GM10248 (cell line): ENCODE measurements at places on chromosomes 1 and 21.

DNA sequence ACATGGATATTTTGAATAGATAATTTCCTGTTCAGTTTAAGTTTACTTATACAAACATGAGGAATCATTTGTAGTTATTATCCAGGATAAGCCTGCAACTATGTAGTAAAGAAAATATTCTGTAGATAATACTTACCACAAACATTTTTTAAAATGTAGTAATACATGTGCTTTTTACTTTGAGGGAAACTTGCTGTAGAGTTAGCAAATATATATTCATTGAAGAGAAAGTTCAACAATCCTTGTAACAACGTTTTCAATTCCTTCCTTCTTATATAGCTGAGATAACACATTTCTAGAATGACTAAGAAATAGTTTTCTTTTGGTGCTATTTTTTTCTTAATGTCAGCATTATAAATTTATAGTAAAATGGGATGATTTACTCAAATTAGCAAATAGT lies 664.6 kb upstream of the ADAMTS5 start:
- DNase-seq: no peak

- DNase-seq: peak; percentile 40
Observed at GRCh38 chr1:204461331-204462228, 33.0 kb downstream of the PIK3C2B start.

DNA sequence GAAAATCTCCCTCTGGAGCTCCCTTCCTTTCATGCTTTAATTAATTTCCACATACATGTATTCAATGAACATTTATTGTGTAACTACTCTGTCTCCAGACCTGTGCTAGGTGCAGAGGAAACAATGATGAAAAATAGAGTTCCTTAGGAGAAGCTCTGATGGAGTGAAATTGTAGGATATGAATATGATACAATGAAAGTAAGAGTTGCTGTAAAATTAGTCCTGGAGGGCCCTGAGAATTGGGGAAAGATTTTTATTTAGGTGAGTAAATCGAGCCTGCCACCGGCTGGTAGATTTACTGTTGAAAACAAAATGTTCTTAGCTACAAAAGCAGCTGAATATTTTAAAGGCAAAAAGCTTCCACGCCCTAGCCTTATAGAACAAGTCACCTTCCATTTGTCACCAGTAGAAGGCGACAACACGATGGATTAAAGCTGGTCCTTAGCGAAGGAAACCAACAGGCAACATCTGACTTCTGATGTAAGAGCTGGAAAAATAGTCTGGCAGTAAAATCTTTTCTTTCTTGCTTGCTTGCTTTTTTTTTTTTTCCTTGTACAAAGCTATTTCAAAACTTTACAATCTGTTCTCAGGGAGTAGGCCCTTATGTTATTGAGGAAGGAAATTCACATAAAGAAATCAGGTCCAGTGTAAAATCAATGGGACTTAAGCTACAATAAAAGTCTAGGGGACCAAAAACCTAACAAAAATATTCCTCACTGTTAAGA lies 82.0 kb upstream of the ROR1 start:
- DNase-seq: peak; percentile 60

DNA sequence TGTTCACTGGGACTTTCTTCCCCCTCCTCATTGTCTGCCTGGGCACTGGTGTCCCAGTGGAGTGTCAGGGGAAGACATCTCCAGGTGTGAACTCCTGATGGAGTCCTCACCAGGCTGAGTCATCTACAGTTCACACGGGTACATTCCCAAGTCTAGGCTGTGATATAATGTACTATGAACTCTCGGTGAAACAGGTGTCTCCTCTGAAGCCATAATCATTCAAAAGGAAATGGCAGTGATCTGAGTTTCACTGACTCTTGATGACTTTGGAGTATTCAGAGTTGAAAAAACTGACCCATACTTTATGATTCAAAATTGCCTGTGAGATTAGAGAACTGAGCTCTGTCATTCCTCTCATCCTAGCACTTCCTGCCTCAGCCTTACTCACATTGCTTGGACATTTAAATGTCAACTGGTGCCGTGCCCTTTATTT lies 9.1 kb downstream of the LAMC2 start:
- no peak for DNase-seq

DNA sequence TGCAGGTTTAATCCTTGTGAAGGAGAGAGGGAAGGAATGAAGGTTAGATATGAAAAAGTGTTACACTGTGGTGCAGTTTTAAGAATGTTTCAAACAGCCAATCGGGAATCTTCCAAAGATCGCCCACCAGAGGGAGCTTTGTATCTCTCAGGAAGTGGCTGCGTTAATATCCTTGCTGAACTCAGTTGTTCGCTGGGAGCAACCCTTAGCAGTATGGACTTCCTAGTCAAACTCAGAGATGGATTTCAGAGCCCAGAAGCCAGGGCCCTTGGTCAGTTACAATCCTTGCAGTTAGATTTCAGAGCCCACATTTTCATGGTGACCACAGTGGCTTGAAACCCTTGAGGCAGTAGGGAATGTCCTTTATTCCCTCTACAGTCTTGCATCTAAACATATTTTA lies 136.2 kb downstream of the NTNG1 start:
- no peak for DNase-seq

GRCh38 chr1:240991230-240991629 lies 365.8 kb downstream of the RGS7 start:
- no peak for DNase-seq

GRCh38 chr1:58434607-58435006 lies 111.9 kb downstream of the OMA1 start:
- DNase-seq: no peak

DNA sequence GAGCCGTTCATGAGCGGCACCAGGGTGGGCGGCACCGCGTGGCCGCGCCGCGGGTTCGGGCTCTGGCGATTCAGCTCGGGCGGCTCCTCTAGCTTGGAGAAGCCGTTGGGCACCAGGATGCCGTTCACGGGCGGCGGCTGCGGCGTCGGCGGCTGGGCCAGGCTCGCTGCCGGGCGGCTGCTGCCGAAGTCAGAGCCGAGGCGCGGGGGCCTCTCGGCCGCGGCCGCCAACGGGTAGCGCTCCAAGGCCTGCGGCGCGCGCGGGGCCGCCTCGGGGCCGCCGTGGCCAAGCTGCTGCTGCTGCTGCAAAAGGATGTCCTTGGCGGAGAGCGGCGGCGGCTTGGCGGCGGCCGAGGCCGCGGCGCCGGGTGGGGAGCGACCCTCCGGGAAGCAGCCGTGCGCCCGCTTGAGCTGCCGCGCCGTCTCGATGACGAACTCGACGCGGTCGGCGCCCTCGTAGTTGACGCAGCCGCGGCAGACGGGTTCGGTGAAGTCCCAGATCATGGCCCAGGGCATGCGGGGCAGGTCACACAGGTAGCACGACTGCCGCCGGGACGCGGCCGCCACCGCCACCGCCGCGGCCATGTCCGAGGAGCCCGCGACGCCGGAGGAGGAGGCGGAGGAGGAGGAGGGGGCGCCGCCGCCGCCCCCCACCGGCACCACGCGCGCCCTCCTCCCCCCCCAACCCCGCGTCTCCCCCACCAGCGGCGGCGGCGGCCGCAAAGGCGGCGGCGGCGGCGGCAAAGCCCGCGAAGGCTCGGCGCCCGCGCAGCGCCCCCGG lies 877 bp downstream of the IRF2BP2 start:
- peak; percentile 41 for DNase-seq

DNA sequence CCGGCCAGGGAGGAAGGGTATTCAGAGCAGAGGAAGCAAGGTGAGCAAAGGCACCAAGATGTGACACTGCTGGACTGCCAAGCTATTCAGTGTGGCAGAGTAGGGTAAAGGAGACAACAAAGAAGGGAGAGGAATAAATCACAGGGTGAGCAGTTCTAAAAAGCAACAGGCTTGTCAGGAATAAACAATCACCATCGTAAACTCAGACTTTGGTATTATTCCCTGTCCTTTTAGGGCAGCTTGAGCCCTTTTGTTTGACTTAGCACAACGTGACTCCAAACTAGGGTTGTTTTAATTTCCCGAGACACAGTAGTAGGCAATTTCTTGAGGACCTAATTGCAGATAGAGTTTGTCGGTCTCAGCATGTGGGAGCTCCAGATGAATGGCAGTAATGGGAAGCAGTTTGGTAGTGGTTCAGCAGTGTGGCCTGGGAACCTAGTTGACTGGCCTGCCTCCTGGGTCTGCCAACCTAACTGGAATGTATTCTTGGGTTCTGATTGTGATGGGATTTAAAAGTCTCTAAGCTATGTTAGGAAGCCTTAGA lies 4.3 kb downstream of the CR1L start:
- DNase-seq: no peak

- no peak for DNase-seq
Observed at GRCh38 chr1:16461681-16462080, 21.2 kb downstream of the NECAP2 start.

DNA sequence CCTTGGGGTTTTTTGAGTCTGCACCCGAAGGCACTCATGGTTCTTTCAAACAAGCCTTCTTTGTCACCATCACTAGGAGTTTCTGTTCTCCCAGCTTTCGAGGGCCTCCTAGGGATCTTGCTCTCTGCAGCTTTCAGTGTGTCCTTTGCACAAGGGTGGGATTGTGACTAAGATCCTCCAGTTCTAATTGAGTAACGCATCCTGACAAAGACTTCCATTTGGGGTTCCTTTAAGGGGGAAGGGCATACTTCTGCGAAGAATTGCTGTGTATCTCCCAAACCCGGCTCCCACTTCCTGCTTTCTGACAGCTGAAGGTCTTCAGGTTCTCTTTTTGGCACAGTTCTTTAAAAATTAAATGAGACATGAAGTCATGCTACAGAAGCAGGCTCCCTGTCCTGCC lies 139.4 kb downstream of the EDEM3 start:
- no peak for DNase-seq

DNA sequence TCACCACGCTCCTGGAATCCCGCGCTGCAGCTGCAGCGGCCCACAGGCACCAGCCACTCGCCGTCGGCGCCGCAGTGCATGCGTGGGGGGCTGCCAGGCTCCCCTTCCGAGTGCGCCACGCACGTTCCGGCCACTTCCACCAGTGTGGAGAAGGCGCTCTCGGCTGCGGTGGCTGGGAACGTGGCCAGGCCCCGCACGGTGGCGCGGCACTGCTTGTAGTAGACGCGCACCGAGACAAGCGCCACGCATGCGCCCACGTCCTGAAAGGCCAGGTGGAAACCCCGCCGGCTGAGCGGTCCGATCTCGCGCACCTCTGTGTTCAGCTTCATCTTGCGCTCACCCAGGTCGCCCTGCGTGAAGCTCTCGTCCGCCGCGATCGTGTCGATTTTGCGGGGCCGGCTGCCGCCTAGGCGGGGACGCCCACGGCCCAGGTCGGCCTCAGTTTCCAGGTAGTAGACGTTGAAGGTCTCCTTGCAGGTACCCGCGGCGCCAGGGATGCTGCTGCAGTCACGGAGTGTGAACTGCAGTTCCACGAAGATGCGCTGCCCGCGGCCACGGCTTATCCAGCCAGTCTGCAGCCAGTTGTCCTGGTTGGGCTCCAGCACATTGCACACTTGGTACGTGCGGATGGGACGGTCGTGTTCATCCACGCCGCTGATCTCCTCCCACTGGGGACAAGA lies 3.4 kb downstream of the EPHA10 start:
- no peak for DNase-seq

GRCh38 chr1:62178372-62178771 lies 16.3 kb upstream of the L1TD1 start:
- no peak for DNase-seq

DNA sequence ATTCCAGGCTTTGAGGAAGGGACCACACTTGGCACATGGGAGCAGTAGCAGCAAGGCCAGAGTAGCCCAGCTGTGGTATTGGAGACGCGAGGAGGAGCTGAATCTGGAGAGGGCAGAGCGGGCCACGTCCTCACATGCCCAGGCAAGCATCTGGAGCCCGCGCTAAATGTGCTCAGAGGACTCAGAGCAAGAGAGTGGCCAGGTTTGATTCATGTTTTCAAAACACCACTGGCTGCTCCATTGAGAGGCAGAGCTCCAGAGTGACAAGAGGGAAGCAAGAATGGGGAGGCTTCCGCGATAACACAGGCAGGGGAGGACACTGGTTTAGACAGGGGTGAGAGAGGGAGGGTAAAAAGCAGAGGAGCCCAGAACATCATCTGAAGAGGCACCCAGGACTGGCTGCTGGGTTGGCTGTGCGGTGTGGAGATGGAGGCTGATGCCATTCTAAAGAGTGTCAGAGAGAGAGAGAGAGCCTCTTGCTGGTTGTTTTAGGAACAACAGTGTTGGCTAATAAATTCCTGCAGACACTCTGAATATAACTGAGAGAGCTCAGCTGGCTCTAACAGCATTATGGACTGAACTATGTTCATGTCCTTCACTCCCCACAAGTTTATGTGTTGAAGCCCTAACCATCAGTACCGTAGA lies 32.3 kb downstream of the RCAN1 start:
- DNase-seq: peak; percentile 64

GRCh38 chr1:203204756-203205155 lies 18.3 kb upstream of the CHI3L1 start:
- DNase-seq: no peak

- no peak for DNase-seq
Observed at GRCh38 chr1:93322349-93322748, 23.4 kb upstream of the DR1 start.

- DNase-seq: no peak
Observed at GRCh38 chr1:177128665-177129281, 35.7 kb downstream of the ASTN1 start.

- no peak for DNase-seq
Observed at GRCh38 chr1:87685311-87686135, 356.8 kb downstream of the LMO4 start.

GRCh38 chr1:203308328-203308922 lies 3.1 kb downstream of the BTG2 start:
- no peak for DNase-seq

GRCh38 chr1:67524143-67525052 lies 94.2 kb upstream of the SERBP1 start:
- no peak for DNase-seq

- no peak for DNase-seq
Observed at GRCh38 chr1:54804471-54805132, 3.5 kb upstream of the TTC22 start.

DNA sequence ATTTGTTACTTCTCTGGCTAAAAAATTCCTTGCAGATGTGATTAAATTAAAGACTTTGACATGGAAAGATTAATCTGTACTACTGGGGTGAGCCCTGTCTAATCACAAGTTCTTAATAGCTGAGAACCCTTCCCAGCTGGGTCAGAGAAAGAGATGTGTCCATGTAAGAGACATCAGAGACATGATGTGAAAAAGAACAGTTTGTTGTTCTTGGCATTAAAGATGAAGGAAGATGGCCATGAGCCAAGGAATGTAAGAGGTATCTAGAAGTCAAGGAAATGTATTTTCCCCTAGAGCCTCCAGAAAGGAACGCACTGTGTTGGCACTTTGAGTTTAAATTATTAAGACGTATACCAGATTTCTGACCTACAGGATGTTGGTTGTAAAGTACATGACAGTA lies 1271.5 kb upstream of the PRMT6 start:
- no peak for DNase-seq

DNA sequence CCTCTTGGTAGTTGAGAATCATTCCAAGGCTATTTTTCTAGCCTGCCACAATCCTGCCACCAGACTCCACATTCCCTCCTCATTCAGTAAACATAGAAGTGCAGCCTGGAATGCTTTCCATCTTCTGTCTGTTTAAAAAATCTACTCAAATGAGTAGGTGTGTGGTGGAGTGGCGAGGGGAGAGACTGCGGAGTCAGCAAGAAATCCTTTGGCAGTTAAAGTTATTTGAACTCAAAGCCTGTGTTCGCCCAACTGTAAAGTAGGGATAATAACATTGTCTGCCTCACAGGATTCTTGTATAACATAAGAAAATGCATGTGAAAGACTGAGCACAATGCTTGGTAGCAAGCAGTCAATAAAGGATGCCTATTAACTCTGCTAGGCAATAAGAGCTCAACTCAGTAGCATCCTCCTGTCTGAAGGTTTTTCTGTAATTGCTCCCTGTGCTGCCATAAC lies 22.2 kb upstream of the DPT start:
- no peak for DNase-seq
